Right renal cortex interstitium (tissue), 3 donors: ENCODE measurements at places on chromosomes 4 and X. TPM values are rescaled to one million over a fixed set of nuclear protein-coding genes. Genes with fewer than 3 reads are reported as not detected.

The CENPVL2 gene
- polyA plus RNA-seq: 0.18 TPM

The TLL1 gene
- 2.1 TPM for polyA plus RNA-seq

- DNase-seq: no peak
Measured at GRCh38 chrX:146451136-146451535, 358.4 kb upstream of the CXorf51B start.

DNA sequence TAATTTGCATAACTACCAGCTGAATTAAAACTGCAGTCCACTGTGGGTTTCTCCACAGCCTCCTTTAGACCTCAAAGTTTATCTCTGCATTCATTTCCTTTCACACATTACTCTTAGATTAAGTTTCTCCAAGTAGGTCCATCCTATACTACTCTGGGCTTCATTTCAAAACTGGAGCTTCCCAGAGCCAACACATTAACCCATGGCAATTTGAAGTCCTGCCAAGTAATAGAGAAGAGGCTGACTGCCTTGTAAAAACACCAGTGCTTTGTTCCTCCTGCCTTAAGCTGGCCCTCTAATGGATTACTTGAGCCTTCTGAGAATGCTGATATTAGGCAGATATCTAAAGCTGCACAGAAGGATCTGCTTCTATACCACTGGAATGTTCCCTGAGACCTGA lies 997.2 kb upstream of the SLIT2 start:
- no peak for DNase-seq

DNA sequence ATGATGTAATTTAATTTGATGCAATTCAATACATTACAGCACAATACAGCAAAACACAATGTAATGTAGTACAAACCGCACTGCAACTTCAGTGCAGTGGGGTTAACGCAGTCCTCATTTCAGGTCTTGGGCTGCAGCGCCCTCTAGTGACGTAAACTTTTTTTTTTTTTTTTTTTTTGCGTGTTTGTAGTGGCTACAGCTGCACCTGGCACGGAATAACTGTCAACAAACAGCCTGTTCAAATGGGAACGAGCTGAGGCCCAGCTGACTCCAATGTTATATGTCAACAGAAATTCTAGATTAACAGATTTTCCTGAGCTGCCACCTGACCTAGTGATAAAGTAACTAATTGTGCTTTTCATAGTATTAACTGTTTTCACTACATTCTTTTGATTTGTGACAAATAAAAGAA lies 33.5 kb upstream of the RASSF6 start:
- no peak for DNase-seq

The MAGIX gene
- polyA plus RNA-seq: 3.6 TPM

DNA sequence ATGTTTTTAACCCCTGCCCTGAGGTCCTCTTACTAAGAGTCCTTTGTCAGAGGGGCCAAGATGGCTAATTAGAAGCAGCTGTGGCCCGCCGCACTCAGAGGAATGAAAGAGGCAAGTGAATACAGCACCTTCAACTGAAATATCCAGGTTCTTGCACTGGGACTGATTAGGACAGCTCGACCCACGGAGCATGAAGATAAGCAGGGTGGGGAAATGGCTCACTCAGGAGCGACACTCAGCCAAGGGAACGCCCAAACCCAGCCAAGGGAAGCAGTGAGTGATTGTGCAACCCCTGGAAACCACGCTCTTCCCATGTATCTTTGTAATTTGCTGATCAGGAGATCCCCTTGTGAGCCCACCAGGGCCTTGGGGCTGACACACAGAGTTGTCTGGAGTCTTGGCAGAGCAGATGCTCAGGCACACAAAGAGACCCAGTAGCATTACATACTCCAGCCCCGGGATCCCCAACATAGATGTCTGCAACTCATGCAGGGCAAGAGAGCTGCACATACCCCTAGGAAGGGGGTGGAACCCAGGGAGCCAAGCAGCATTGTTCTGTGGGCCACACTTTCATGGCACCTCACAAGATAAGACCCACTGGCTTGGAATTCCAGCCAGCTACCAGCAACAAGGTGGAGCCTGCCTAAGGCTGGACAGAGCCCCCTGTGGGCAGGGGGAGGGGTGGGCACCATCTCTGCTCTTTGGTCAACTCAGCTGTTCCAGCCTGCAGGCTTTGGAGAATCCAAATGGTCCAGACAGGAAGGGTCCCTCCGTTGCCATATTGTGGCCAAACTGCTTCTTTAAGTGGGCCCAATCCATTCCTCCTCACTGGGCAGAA lies 23.3 kb downstream of the F8A3 start:
- DNase-seq: no peak

- DNase-seq: no peak
Measured at GRCh38 chrX:31057691-31058090, 14.2 kb downstream of the FTHL17 start.

- no peak for DNase-seq
Measured at GRCh38 chr4:122917731-122918130, 4.7 kb downstream of the NUDT6 start.

The STS gene
- 5.7 TPM for polyA plus RNA-seq

The CEP44 gene
- polyA plus RNA-seq: 19.3 TPM

The CXCL1 gene
- polyA plus RNA-seq: 0.71 TPM

DNA sequence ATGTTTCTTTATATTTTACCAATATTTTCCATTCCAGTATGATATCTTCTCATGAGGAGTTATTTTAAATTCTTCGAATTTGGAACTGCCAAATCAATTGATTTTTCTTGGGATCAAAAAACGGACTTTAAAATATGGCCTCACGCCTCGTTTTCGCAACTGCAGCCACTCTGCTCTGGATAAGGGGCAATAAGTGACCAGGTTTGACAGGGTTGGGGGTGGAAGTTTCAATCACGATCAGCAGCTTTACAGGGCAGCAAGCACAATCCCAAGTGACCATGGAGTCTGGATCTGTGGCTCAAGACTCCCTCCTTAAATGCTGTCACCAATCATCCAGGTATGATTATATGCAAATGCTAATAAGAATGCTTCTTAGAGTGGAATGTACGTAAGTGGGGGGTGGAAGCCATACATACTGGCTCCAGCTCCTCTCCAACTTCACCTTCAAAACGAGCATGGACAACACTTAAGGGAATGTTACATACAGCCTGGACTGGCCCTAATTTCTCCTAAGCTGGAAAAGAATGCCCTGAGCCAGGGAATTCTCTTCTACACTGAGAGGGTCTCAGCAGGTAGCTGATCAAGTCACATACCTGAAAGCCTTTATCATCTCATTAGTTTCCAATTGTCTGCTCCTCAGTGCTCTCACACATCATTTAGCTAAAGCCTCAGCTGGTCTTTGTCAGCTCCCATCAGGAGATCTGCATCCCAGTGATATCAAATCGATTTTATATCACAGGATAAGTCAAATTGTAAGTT lies 176.9 kb upstream of the DCAF8L1 start:
- no peak for DNase-seq

- DNase-seq: no peak
Measured at GRCh38 chr4:168540503-168541265, 43.8 kb downstream of the PALLD start.

The MECP2 gene
- 27.4 TPM for polyA plus RNA-seq

- DNase-seq: no peak
Measured at GRCh38 chrX:66164931-66165330, 884 bp downstream of the HEPH start.

DNA sequence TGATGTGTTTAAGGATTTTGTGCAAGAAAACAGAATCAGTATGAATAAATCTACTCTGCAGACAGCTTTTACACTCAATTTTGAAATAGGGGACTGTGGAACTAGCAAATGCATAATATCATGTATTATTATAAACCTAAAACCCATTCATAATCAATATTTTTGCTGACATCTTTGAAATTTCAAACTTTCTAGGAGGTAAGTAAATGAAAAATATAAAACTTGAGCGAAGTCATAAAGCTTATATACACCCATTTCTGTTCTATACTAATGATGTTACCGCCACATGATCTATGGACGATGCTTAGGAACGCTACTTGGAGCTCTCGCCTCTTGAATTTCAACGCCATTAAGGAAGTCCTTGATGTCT lies 38.1 kb downstream of the ADGRA3 start:
- DNase-seq: no peak

The SCML2 gene
- 8.1 TPM for polyA plus RNA-seq

The PDZD4 gene
- polyA plus RNA-seq: 7.1 TPM

The FAM9B gene
- 0.17 TPM for polyA plus RNA-seq

The FAM156B gene
- 9.9 TPM for polyA plus RNA-seq

- DNase-seq: no peak
Measured at GRCh38 chr4:47251348-47252135, 212.0 kb downstream of the COMMD8 start.

DNA sequence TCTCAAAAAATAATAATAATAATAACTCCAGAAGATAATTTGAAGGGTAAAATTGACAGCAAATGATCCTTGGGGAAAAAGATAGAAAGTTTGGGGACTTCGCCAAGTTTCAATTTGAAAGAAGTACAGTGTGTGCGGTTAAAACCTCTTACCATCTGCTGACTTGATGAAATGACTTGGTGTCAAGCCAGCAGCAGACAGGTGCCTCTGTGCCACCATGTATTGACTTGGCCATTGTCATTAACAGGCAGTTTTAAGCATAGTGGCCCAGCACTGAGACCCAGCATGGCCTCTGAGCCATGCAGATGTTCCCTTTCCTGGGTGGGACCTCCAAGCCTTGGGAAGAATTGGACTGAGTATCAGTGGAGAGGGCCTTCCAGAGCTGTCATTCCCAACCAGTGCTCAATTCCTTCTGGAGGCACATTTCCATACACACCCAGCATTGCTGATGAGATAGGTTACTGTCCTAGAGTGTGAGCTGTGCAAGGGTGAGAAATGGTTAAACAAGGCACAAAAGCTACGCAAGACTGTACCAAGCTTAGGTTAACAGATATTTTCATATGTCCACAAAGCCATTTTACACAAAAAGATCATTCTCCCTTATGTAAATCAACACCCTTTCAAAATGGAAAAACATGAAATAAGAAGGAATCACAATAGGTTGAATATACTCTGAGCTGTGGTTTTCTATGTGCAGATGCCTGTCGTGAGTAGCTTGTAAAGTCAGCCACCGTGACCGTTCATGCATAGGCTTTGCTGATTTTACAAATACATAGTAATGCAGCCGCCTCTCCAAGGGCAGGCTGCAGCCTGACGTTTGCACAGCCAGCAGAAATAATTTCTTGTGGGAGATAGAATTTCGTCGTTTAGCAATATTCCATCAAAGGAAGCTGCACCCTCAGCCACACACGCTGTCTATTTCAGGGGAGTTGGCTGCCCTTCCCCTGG lies 59.4 kb upstream of the FBXW7 start:
- no peak for DNase-seq

The LRIT3 gene
- 0.51 TPM for polyA plus RNA-seq

The STAP1 gene
- polyA plus RNA-seq: 0.37 TPM

GRCh38 chrX:134797390-134797700 lies 139.1 kb upstream of the PLAC1 start:
- no peak for DNase-seq

- no peak for DNase-seq
Measured at GRCh38 chrX:103585411-103586313, at the start of gene TCEAL4. TCEAL4 (plus strand) TSS chrX:103585515; CDS start chrX:103586676, 1,161 bp downstream.

The TRMT2B gene
- polyA plus RNA-seq: 11.2 TPM

GRCh38 chrX:19863212-19863856 lies 24.1 kb downstream of the SH3KBP1 start:
- DNase-seq: no peak

The DDIT4L gene
- polyA plus RNA-seq: 2.7 TPM

DNA sequence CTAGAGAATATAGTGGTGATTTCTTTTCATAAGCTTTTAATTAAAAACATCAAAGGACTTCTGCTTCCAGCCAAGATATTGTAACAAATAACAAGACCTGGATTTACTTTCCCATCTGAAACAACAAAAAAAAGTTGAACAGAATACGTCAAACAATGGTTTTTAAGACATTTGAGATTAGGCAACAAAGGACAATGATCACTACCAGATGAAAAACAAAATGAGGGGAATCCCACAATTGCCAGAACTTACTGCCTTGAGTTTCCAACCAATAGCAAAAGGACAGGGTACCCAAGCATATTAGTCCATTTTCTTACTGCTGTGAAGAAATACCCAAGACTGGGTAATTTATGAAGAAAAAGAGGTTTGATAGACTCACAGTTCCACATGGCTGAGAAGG lies 341.4 kb upstream of the INTU start:
- no peak for DNase-seq

DNA sequence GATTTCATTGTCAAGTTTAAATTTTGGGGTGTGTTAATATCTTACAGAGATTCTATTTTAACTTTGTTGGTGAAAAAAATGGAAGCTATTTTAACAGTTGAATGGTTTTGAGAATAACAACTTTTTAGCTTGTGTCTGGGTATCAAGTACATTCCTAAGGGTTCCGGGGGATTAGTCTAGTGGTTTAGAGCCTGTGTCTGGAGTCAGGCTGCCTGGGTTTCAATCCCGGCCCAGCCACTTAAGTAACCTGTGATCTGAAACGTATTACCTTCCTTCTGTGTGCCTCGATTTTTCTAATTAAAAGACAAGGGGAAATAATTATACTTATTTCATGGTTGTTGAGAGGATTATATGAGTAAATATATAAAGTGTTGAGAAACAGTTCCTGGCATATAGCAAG lies 288.6 kb upstream of the NR3C2 start:
- no peak for DNase-seq

DNA sequence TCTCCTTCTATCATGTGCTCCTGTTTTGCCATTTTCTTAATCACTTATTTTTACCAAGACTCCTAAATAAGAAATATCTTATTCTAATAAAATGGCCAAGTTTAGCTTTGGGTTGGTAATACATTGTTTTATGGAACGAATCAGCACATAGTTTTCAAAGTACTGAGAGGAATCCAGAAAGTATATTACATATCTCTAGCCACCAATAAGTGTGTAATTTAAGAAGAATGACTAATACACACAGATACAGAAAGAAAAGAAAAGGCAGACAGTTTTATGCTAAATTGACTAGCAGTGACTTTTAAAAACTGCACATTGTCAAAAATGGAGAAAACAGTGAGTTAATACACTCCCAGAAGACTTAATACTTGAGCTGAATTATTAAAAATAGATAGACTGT lies 167.0 kb upstream of the IL15 start:
- no peak for DNase-seq

DNA sequence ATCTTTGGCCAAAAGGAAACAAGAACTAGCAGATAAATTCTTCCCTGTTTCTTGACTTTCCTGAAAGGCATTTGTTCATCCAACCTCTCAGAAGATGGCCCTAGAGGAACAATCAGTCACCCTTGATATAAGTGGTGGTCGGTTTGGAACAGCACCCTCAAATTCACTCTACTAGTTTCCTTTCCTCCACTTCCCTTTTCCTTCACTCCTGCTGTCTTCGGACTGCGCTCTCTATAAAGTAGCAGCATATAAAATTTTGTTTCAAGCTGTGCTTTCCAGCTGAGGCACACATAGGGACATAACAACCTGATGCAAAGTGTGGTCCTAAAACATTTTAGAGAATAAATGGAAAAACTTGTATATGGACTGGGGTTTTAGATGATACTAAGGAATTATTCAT lies 29.0 kb upstream of the MOB1B start:
- no peak for DNase-seq

DNA sequence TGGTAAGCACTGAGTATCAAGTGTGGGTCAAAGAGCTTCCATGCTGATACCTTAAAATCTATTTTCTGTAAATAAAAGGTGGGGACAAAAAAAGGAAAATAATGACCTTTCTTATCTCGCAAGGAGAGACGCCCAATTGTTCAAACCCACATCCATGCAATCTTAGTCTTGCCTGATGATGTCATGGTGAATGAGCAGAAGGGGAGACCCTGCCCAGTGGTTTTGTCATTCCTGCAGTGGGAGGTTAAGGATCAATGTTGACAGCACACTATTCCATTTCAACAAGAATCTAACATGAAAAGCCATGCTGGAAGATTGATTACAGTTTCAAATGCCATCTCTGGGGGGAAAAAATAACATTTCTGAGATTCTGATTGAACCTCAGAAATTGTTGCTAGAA lies 40.7 kb upstream of the PUDP start:
- DNase-seq: no peak
